ENCODE measurements at places on chromosomes 1 and 21. TPM values are rescaled to one million over a fixed set of nuclear protein-coding genes. Genes with fewer than 3 reads are reported as not detected.

The ADAMTS5 gene
- total RNA-seq: 22.5 TPM

The UBQLN4 gene
- total RNA-seq: 52.4 TPM

The CFAP107 gene
- not detected for total RNA-seq

The DNAJC28 gene
- total RNA-seq: 5.3 TPM

The SPATA21 gene
- not detected for total RNA-seq

The LAMB3 gene
- total RNA-seq: 0.54 TPM

The TSNAX gene
- 41.1 TPM for total RNA-seq

The LGR6 gene
- total RNA-seq: 0.37 TPM

The TTC34 gene
- 0.74 TPM for total RNA-seq

The S100A8 gene
- not detected for total RNA-seq

The KCNE2 gene
- total RNA-seq: not detected

The PLA2G2D gene
- not detected for total RNA-seq

The IGSF9 gene
- 23.4 TPM for total RNA-seq

The OR2L5 gene
- total RNA-seq: 0.22 TPM

The KCND3 gene
- 3.7 TPM for total RNA-seq

The TDRD5 gene
- not detected for total RNA-seq

The FCGR2B gene
- not detected for total RNA-seq

The TUT4 gene
- 70.8 TPM for total RNA-seq

The EIF2D gene
- total RNA-seq: 19.5 TPM

The ZNF593OS gene
- total RNA-seq: 4.2 TPM

The FBLIM1 gene
- 29.9 TPM for total RNA-seq

The OR2T11 gene
- not detected for total RNA-seq

The AADACL4 gene
- total RNA-seq: not detected

The ISG15 gene
- total RNA-seq: 18.4 TPM

The OR2L3 gene
- total RNA-seq: 0.15 TPM

The RAP1GAP gene
- total RNA-seq: 4.8 TPM

The OR2L2 gene
- 0.25 TPM for total RNA-seq

The HEYL gene
- total RNA-seq: 9.0 TPM

The GPR25 gene
- total RNA-seq: not detected

Data from glutamatergic neuron (in vitro differentiated cells).